ENCODE measurements at places on chromosomes 6 and 20.

GRCh38 chr6:73680289-73680918 lies 15.6 kb upstream of the CD109 start:
- DNase-seq: no peak

DNA sequence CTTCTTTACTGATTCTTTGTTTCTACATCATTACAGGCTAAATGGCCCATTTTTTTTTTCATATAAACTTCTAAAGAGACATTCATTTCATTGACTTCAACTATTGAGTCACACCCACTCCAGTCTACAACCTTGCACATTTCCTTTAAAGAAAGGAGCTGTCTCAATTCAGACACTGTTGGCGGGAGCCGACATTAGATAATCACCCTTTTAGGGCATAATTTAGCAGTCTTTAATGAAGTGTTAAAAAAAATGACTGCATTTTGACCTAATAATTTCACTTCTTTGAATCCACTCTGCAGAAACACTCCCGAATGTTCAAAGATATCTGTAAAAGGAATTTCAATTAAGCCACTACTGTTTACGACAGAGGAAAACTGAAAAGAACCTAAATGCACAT lies 1.5 kb downstream of the EPM2A start:
- no peak for DNase-seq

- DNase-seq: no peak
Measured at GRCh38 chr6:21603082-21603952, 9.8 kb downstream of the SOX4 start.

GRCh38 chr6:118501765-118502164 lies 46.3 kb upstream of the PLN start:
- DNase-seq: peak; percentile 37

GRCh38 chr6:109073344-109074132 lies 21.1 kb downstream of the SESN1 start:
- peak; percentile 66 for DNase-seq

DNA sequence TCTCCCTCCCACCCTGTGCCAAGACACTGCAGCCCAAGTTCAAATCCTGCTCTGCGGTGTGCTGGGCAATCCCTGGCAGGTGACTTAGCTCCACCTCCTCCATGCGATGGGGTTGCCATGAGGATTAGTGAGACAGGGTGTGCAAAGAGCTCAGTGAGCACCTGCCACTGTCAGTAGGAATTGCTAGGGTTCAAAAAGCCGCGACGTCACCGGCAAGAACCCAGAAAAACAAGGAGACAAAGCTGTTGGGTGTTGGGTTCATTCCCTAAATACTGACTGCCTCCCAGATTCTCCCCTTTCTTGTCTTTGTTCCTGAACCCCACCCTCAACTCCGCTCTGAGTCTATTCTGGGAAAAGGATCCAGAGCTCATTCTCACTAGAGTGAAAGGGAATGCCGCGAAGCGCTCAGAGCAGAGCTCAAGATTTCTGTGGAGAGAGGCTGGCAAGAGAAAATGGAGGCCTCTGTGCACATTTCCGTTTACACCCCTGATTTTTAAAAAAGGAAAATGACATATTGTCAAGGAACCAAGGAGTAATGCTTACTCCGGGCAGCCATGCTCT lies 13.3 kb downstream of the PMEPA1 start:
- no peak for DNase-seq

GRCh38 chr6:162178666-162179065 lies 548.9 kb downstream of the PRKN start:
- DNase-seq: no peak

GRCh38 chr20:57481281-57481711 lies 43.6 kb downstream of the CTCFL start:
- no peak for DNase-seq

DNA sequence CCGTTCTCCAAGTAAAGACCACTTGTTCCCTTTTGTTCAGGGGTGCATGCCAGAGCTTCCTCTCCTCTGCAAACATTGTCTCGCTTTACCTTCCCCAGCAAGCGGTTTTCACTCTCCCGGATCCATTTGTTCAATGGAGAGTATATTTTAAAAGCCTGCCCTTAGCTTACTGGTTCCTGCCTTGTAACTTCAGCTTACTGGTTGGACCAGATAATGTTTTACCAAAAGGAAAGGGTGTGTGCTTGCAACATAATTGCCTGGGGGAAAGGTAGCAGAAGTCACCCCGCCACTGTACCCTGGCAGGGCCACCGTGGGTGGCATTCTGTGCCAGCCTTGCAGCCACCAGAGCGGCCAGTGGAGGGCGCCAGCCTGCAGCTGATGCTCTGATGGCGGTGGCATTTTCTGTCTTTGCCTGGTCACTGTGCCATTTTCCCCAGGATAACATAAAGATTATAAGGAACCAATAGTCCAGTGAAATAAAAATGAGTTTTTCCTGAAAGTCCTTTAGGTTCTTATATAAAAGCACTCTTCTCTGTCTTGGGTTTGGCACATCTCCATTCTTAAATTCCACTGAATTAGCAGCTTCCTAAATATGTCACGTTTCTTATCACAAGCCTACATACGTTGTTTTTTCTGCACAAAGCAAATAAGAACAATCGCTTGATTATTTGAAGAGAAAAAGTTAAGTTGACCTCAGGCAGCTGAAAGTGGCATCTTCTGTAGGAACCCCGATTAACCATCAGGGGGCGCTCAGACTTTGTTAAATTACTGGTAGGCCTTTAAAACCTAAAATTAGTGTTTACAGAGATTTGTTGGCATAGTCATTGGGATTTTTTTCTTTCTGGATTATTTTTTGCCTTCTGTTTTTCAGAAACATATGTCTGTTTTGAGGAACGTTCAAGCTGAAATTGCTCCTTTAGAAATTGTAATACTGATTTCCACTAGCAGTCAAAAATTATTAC lies 67.4 kb upstream of the XRN2 start:
- peak; percentile 53 for DNase-seq

DNA sequence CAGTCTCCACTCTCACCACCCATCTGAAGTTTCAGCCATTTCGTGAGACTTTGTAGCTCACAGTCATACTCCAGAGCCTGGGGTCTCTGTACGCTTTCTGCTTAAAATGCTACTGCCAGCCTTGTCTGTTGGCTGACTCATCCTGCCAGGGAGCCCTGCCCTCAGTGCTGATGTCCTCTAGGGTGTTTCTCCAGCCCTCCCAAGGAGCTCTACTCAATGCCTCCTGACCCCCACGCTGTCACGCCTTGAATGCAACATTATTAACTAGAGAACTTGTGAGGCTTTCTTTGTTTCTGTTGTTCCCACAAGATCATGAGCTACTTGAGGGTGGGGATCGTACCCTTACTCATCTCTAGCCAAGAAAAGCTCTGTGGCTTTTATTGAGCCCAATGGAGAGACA lies 20.1 kb downstream of the KIF16B start:
- no peak for DNase-seq

DNA sequence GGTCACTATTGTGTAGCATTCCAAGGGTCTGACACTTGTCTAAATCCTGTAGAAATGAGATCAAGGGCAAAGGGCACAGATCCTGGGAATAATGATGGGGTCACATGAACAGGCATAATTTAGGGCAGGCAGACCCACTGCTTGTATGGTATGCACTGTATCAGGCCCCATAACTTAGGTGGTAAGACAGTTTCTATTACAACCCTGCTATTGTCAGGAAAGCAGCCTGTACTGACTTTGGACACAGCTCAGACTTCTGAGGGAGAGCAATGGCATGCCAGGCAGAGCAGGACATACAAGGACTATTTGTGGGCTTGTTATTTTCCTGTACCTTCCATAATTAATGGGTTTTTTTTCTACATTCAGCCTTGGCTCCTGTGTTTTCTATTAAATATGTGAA lies 286.8 kb downstream of the PKHD1 start:
- DNase-seq: no peak

DNA sequence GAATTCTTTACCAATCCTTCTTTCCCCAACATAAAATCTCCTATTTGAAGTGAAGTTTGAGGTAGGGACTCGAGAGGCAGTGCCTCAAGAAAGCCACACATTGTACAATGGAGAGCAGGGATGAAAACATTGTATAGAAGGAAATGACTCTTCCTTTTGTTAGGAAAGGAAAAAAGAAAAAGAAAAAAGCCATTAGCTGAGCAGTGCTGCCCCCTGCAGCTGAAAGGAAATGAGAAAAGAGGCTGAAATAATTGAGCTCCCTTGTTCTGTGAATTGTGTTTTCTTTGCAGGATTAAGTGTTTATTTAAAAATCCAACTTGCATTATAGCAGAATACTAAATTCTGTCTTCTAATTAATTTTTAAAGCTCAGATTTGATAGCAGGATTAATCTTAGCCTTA lies 162.9 kb upstream of the SASH1 start:
- DNase-seq: peak; percentile 23

- no peak for DNase-seq
Measured at GRCh38 chr6:150687508-150687907, 87.8 kb downstream of the PLEKHG1 start.

- DNase-seq: no peak
Measured at GRCh38 chr6:151962246-151962846, 154.9 kb downstream of the ESR1 start.

- no peak for DNase-seq
Measured at GRCh38 chr20:58973866-58974265, 7.2 kb upstream of the NELFCD start.

GRCh38 chr6:31214516-31214915 lies 44.0 kb upstream of the POU5F1 start:
- DNase-seq: no peak

- DNase-seq: peak; percentile 51
Measured at GRCh38 chr20:11230999-11231398, 557.2 kb upstream of the JAG1 start.

- DNase-seq: no peak
Measured at GRCh38 chr6:11918739-11919605, 93.1 kb upstream of the HIVEP1 start.

DNA sequence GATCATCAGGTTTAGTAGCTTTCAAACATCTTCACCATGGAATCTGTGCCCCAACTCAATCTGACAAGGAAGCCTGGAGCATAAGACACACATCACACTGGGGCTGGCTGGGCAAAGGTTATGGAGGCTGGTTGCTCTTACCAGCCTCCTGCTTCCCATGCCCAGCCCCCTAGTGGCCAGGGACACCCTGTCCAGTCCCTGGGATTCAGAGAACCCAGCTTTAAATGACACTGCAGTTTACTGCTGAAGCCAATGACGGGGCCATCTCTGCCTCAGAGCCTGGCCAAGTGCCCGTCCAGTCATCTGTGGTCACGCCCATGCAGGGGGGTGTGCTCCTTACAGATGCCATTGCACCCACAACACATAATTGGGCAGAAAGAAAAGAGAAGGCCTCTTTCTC lies 272.9 kb downstream of the SMOC2 start:
- DNase-seq: no peak

- DNase-seq: no peak
Measured at GRCh38 chr6:157688275-157688959, 134.6 kb upstream of the SNX9 start.

DNA sequence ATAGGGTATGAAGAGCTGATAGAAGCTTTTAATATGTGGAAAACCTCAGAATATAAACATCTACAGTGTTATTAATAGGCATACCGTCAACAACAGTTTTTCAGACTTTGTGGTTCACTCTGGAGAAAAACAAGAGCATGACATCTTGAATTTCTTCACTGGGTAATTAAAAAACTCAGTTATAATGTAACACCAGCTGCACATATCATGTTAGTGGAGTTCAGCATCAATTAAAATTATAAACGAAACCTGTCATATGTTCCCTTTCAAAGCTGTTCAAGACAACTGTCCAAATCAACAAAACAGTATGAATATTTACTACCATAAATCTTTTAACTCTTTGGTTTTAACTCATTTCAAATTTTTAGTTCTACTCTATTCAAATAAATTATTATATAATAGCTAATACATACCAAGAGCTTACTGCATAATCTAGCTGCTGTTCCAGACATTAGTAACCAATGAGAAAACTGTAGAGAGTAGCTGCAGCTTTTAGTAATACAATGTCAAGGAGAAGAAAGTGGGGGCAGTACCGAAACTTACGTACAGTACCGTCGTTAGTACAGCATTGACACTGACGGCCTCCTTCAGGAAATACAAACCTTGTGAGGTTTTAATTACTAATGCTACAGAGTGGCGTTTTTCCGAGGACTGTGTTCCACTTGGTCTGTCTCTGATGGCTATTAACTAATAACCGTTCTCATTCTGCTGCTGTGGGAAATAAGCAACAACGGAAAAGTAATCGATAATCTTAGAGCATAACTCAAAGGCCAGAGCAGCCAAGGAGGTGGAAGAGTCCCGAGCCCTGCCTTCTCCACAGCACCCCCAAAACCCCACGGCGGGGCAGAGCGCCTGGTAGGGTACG lies 532 bp upstream of the PM20D2 start:
- DNase-seq: peak; percentile 21

- no peak for DNase-seq
Measured at GRCh38 chr6:18161431-18161830, 6.2 kb downstream of the KDM1B start.

Measured in fibroblast of skin of abdomen (primary cell).